ENCODE measurements at places on chromosomes 7 and 10.

DNA sequence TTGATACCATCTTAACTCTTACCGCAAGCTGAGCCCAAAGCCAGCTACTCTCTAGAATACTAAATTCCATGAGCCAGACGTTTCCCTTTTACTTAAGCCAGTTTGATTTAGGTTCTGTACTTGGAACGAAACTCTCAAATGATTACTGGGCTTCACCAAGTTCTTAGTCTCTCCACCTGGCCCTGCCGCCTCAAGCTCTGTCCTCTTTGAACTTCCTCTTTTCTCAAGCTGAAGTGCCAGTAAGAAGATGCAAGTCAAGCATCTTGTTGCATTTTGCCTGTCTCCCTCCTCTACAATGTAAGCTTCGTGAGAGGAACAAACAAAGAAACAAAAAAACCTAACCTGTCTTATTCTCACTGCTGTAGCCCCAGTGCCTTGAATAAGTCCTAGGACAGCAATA lies 358.2 kb upstream of the NPVF start:
- DNase-seq: no peak

GRCh38 chr10:72567421-72567820 lies 58.5 kb downstream of the MICU1 start:
- DNase-seq: no peak

GRCh38 chr7:141956084-141956483 lies 9.3 kb upstream of the CLEC5A start:
- DNase-seq: no peak

GRCh38 chr10:89250865-89251408 lies 638 bp downstream of the LIPA start:
- no peak for DNase-seq

DNA sequence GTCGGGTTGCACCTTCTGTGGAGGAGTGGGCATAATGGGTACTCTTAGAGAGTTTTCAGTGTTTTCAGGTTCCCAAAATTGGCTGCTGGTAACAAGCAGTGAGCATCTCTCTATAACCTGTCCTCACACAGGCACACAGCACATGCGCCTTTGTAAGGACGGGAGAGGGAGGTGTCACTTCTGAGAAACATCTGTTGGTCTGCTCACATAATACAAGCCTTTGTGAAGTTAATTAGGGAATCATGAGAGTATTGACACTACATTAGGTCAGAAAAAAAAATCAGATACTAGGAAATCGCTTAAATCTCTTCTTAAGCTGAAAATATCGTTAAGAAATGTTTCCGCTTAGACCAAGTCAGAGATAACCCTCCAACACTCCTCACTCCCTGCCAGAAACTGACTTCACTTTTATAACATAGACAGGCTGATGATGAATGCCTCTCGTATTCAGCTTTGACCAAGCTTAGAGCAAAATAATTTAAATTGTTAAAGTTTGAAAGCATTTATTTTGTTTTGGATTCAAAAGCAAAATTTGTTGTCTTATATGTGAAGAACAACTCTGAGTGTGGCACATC lies 769.7 kb downstream of the TNS3 start:
- no peak for DNase-seq

DNA sequence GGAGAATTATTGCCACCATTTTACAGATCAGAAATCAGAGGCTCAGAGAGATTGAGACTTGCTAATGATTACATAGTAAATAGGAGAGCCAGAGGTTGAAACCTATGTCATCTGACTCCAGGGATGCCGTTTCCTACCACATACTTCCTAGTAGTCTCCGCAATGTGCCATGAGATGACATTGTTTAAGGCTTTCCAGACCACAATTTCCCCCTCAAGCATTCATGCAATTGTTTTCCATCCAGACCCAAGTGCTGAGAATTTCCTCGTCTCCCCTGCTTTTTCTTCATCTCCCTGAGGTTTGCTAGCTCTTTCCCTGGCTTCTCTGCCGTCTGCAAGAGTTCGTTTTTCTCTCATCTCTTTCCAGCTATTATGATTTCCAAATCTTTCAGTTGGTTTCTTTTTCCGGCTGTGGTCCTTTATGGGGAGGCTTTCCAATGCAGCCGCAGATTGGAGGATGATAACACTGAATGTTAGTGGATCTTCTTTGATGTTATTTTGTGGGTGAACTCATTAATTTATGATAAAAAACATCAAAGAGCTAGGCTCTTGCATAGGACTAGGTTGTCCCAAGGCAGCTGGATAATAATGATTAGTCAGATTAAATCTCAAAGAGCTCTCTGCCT lies 6.9 kb upstream of the GOLGA7B start:
- DNase-seq: no peak

DNA sequence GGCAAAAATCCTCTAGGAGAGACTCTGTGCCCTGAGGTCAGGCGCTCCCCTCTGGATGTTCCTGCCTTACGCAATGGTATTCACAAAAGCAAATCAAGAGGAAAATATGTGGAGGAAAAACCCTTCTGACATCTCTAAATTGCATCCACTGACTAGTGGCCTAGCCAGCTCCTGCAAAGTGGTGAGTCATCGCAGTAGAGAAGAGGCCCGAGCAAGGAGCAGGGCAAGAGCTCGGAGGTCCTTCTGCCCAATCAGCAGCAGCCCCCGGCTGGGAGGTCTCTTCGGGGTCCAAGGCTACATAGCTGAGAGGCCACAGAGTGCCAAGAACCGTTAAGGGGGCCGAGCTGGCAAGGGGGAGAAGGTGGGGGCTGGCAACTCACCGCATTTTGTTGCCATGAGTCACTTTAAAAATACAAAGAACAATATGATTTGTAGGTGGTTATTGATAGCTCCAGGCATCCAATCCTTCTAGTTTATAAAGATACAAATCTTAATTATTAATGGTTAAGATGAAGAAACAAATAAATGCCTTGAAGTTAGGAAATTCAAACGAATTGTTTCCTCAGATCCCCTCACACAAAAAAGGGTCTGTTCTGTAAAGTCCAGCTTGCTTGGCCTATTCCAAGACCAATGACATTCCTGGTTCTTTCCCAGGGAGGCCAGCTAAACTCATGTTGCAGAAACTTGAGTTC lies 161.6 kb downstream of the PKD1L1 start:
- no peak for DNase-seq

GRCh38 chr7:44617225-44617890 lies 10.9 kb downstream of the OGDH start:
- no peak for DNase-seq

GRCh38 chr10:19782430-19783089 lies 33.7 kb upstream of the PLXDC2 start:
- no peak for DNase-seq

DNA sequence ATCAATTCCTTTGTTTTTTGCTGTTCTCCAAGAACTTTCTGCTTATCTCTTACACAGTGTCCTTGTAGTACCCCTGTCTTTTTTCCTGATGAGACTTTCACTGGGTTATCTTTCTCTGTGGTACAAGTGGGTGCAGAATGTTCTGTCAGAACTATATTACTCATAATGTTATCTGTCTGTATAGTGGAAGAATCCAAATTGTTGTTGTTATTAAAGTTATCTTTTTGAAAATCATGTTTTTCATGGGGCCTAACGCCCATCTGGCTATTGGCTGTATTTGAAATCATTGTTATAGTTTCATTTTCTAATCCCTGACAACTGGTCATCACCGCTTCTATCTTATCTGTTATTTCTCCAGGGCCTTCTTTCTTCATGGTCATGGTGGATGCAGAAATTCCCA lies 163.0 kb upstream of the CCDC6 start:
- DNase-seq: no peak
